ENCODE measurements at places on chromosomes 7 and 10.
A peak's percentile ranks its signal among the peaks of the same experiment; 100 is the strongest.

GRCh38 chr7:27155816-27156507 is 513 bp downstream of the HOXA7 start:
- DNase-seq = no peak

DNA sequence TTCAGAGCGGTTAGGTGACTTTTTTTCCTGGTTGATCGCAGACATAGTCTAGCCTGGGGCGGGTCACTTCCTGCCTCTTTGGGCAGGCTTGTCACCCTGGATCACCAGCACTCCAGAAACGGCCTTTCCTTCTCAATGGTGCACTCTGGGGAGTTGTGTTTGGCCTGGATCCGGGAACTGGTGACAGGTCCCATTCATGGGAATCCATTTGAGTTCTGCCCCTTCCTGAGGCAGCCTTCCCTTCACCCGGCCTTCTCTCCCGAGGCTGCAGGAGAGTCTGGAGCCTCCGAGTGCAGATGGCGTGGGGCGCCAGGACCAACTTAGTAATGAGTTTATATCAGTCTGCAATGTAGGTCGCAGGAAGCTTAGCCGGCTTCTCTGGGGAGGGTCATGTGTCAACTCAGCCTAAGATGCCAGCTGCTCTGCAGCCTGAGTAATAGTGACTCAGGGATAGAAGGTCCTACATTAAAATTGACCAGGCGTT is 54.2 kb downstream of the TACR2 start:
- DNase-seq = no peak

- no peak for DNase-seq
These were observed 80.6 kb downstream of the GSAP start for GRCh38 chr7:77335581-77335980.

DNA sequence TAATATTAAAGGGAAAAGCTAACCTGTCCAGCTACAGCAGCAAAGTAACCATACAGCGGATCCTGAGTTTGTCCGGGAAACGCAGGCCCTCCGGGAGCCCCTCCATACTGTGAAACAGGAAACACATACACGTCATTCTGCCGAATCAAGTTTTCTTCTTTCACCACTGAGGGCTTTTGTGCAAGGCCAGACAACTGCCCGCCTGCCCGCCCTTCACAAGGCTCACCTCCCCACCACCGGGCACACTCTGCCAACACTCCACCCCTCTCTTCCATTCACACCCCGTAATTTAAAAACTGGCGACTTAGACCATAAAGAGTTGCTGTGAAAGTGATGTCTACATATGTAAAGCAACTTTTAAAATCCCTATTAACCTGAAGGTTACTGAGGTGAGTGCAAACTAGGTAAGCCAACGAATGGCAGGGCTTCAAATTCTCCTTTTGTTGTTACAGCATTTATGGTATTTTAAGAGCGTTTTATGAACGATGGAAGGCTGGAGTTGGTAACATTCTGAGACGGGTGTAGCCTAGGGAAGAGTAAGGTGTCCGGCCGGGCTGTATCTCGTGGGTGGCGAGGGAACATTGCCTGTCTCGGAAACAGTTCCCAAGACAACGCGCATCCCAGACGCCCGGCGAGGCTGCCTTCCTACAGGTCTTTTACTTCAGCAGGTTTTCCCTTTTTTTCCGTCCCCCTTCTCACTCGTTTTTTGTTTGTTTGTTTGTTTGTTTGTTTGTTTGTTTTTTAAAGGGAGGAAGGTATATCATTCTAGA is 817 bp downstream of the SRI start:
- peak; percentile 7 for DNase-seq

DNA sequence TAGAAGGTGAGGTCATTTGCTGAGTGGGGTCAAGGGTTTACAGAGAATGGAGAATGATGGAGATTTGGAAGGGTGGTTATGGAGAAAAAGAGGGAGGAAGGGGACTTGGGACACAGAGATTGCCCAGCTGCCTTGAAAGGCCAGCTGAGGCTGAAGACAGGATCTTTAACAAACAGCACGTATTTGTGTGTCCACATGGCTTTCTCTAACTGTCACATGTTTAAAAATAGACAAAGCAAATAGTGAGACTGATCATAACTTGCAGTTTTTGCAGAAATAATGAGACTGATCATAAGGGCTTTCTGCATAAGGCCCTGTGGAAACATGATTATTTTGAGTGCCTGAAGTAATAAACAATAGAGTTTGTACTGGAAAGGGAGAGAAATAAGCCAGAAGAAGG is 212.7 kb downstream of the HDAC9 start:
- no peak for DNase-seq

GRCh38 chr7:44530990-44531389 is 10.1 kb downstream of the NPC1L1 start:
- DNase-seq = no peak

GRCh38 chr7:496528-497295 is 22.9 kb downstream of the PDGFA start:
- DNase-seq = no peak

DNA sequence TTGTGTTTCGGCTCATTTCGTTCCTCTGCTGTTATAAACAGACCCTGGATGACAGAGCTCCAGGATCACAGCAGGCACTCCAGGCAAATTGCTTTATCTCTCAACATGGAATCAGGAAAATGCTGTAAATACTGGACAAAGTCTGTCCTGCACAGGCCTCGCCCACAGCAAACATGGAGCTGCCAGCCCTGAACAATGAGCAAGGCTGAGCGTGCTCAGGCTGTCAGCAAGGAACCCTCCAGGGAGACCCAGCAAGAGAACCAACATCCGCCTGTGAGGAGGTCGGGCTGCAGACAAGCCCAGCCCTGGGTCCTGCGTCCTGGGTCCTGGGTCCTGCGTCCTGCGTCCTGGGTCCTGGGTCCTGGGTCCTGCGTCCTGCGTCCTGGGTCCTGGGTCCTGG is 180.8 kb downstream of the PTPRN2 start:
- DNase-seq = no peak

DNA sequence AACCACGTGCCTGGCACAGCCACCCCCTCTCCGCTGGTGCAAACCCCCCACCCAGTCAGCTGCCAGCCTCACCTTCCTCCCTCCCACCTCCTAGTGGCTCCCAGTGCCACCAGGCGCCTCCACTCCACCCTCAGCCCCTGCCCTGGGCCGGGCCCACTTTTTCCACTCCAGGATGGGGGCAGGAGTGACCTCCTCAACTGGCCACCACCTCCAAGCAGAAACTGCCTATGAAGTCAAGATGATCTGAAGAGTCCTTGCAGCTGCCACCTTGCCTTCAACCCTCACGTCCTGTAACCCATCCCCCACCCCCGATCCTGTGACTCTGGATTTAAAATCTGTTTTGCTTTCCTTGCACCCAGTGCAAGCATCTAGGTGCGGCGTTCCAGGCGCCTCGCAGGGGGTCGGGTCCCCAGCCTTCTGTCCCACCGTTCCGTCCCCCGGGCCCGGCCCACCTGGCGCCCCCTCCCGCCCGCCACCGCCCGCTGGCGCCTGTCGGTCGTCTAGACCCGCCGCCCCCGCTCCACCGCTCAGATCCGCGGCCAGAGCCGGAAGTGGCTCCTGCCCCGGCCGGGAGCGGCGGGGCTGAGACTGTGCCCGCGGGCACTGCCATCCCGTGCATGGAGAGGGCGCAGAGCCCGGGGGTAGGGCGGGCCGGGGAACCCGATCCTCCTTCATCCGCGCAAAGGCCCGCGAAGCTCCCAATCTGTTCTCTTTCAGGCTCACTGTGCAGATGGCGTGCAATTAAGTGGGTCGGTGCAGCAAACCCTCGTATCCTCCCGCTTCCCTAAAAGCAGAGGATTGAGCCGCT is 51.2 kb upstream of the GTF2I start:
- peak; percentile 42 for DNase-seq

DNA sequence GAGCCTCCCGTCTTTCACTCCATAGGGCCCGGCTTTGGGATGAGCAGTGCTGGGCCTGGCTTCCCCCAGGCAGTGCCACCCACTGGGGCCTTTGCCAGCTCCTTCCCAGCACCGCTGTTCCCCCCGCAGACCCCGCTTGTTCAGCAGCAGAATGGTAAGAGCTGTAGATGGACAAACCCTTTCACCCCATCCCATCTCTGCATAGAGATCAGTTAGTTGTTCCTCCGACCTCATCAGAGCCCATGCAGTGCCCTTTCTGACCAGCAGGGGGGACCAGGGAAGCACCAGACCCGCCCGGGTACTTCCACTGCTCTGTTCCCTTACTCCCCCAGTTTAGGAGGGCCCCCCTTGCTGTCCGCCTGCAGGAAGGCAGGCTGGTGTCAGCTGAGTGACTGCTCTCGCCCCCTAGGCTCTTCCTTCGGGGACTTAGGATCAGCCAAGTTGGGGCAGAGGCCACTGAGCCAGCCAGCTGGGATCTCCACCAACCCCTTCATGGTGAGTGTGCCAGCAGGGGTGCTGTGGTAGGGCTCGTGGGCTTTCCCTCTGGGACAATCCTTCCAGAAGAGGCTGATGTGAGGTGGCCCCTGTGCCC is 9.8 kb downstream of the SAP25 start:
- DNase-seq = peak; percentile 88

- DNase-seq = no peak
These were observed 10.1 kb downstream of the DENND10 start for GRCh38 chr10:119113751-119114732.

DNA sequence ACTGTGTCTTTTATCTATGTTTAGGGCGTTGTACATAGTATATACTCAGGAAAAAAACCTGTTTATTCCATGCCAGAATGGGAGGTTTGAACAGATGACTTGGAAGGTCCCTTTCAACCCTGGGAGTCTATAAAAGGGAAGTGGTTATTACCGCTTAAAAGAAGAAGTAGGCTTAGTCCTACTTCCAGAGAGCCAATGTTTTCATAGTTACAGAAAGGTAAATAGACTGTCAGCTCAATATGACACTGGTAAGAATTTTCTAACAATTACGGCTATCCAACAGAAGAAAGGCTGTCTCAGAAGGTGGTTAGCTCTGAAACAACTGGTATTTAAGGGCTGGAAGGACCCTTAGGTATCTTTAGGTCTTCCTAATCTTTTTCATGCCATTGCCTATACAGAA is 1.1 kb upstream of the TFAM start:
- DNase-seq = no peak

DNA sequence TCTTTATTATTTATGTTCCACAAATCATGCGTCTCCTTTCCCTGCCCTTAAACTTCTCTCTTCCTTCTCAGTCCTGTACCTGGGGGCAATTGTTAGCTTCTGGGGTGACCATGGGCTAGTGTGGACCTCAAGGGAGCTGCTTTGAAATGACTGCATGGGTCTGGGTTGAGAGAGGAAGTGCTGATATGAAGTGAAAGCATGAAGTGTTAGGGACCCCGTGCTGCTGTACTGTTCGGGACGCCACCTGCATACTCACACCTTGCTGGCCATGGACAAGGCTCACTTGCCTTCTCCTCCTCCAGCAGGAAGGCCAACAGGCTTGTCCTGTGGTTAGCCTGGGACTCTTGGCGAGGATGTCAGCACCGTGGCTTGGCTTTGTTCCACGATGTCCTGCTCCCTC is 56.7 kb downstream of the MTPN start:
- no peak for DNase-seq

- DNase-seq = no peak
These were observed 52.7 kb upstream of the ELN start for GRCh38 chr7:73974948-73975926.

DNA sequence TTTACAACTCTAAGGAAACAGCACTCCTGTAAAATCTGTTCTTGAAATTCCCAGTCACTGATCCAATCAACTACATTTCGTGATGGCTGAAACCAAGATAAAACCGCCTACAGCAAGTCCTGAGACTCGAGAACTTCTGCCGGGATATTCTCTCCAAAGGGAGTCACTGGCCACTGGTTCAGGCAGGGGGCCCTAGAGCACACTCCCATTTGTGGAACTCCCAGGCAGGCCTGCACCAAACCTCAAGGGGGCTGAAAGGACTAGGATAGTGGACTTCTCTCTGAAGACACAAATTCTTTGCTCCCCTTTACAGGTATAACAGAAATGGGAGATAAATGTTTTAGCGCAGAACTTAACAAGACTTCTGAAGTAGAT is 16.3 kb downstream of the CYTH3 start:
- DNase-seq = no peak

DNA sequence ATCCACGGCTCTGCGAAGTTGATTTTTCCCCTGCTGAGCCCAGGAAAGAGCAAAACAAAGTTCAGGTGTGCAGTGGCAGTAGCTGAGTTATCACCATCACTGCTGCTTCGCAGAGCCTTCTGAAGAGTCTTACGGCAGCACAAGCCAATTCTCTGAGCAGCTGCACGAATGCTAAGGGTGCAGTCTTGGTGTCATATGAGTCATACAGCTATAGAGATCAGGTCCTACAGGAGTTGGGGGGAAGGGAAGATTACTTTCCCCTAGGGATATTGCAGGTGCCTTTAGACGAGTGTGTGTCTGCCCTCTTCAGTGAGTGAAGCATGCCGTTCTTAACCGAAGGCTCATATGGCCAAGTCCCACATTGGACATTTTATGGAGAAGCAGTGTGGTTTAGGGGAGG is 227.8 kb downstream of the CELF2 start:
- DNase-seq = no peak

- no peak for DNase-seq
These were observed 148.3 kb upstream of the TCF7L2 start for GRCh38 chr10:112801748-112802147.

- DNase-seq = no peak
These were observed 151.4 kb downstream of the CDH23 start for GRCh38 chr10:71547876-71548846.

- DNase-seq = no peak
These were observed 452 bp downstream of the SEMA3C start for GRCh38 chr7:80918399-80918798.

DNA sequence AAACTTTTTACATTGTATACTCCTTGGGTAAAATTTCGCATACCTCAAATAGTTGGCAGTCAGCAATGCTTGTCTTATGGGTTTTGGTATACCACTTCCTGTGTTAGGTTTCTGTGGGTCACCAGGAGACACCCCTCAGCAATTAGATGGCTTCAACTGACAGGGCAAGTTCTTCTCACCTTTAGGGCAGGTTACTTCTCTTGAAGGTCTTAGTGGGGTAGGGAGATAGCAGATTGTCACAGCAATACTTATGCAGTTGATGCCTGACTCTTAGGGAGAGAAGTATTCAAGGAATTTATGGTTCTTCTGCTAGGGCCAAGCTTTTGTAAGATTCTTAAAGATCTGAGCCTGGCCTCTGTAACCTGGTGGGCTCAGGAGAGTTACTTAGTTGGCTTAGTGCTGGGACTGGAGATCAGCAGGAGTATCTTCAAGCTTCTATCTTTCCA is 42.9 kb downstream of the MKLN1 start:
- DNase-seq = no peak

GRCh38 chr7:158728911-158729645 is 24.5 kb upstream of the NCAPG2 start:
- DNase-seq = no peak

GRCh38 chr10:21417172-21417712 is 108.2 kb downstream of the SKIDA1 start:
- no peak for DNase-seq

All from stimulated activated CD4-positive, alpha-beta T cell treated with anti-CD3 and anti-CD28 coated beads, Interleukin-12 subunit alpha, Interleukin-12 subunit beta, amount 100 ng/mL, for 4 hours (primary cell).